ENCODE measurements at places on chromosomes 11 and 22.

DNA sequence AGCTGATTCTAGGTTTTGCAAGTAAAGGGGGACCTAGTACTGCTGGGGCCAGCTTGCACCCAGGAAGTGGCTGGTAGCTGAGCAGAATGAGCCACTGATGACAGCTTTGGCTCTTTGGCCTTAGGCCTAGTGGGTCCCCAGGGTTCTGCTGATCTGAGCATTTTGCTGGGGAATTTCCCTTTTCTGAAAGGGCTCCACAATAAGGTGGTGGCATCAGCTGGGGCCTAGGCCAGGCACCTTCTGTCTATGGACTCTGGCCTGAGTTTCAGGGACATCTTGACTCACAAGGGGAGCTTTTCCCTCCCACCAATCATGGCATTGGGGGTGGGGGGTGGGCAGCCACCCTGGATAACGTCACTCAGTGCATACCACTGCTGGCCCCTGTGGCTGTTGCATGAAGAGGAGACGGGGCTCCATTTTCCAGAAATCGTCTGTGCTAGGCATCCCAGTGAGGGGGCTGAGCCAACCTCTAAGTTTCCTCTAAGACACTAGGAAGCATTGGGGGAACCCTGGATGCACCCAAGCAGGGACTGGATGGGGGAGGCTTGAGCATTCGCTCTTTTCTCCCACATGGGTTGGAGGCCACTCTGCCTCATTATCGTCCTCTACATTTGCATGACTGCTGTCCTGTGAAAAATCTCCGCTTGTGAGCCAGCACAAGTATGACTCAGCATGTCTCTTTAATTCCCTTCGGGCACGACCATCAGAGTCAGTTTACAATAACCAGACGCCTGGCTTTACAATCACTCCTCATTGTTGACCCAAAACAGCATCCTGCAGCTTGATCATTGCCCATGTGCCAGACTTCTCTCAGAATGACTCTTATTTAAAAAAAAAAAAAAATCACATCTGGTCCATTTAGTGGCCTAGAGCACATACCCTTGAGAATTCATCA lies 145.0 kb upstream of the THY1 start:
- DNase-seq, result no peak

GRCh38 chr11:69358398-69359020 lies 64.6 kb downstream of the MYEOV start:
- no peak for DNase-seq

DNA sequence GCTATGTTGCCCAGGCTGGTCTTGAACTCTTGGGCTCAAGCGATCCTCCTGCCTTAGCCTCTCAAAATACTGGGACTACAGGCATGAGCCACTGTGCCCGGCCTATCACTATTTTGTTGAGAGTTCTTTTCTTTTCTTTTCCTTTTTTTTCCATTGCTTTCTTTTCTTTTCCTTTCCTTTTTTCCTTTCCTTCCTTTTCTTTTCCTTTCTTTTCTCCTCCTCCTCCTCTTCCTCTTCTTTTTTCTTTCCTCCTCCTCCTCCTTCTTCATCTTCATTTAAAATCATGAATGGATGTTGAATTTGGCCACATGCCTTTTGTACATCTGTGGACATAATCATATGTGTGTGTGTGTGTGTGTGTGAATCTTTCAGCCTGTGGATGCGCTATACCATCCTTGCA lies 25.7 kb upstream of the PRAME start:
- no peak for DNase-seq

- no peak for DNase-seq
Observed at GRCh38 chr11:57459164-57460021, 935 bp upstream of the RTN4RL2 start.

GRCh38 chr22:49867303-49868265 lies 13.9 kb downstream of the ZBED4 start:
- DNase-seq, result no peak

GRCh38 chr22:45308957-45309421 lies 745 bp upstream of the FAM118A start:
- no peak for DNase-seq

DNA sequence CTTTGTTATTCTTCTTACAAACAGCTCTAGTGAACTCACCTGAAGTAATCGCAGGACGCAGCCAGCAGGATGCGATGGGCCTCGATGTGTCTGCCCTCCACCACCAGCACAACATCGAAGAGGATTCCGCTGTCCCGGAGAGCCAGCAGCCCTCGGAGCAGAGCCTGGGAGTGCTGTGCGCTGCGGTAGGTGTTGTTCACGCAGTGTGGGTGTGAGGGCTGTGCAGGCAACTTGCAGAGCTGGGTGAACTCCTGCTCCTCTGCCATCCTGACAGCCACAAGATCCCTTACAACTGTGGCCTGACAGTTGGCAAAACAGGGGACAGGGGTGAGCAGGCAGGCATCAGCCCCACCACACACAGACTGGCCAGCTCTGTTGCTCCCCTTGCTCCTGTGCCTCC lies 6.6 kb downstream of the KLHL22 start:
- DNase-seq, result no peak

DNA sequence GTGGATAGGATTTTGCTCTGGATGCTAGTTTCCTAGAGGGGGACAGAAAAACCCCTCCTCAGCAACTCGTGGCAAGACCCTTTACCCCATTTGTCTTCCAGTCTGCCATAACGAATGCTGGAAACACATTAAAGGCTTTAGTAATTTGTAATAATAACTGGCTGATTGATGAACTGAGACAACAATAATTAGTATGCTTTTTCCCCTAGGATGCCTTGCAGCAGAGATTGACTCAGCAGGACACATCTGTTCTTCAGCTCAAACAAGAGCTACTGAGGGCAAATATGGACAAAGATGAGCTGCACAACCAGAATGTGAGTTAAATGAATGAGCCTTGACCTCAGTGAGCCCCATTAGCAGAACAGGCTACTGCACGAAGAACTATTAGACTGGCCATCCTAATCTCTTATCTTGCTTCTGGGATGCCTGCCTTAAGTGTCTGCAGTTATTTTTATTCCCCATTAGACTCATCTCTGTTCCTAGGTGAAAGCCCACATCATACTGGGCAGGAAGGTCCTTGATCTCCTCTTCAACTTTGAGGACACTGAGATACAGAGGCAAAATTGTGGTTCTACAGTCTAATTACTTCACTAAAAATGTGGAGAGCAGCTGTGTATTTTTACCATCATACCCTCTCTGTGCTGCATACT lies 32.9 kb upstream of the DLAT start:
- no peak for DNase-seq

DNA sequence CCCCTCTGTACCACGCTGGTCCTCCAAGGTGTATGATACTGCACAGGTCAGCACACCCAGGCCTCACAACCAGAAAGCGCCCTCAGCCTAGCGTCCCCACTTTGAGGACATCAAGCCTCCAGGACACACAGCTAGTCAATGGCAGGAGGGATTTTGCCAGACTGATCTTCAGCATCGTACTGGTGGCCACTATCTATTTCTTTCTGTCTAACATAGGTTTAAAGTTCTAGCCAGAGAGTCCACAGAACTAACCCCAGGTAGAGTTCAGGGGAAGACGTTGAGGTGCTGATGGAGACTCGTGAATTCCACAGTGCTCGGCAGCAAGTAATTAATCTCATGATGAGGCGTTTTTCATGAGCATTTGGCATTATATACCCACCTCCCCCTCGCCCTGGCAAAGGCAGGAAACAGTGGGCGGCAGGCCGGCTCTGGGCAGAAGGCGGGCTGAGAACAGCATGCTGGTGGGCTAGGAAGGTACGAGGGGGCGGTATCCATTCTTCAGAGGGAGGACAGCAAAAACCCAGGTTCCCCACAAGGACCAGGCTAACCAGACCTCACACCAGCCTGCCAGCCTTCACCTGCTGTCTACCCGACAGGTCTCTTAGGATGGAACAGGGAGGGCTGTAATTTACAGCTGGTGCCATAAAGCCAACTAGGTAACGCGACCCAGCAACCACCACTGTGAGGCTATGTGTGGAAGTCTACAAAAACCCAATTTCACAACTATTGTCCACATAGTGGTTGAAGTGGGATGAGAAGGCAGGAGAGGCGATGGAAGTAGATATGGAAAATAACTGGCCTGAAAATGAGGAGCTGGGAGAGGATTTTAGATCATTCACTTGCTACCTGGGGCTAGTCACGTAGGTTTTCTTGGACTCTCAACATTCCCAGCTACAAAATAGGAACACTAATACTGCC lies 18.5 kb downstream of the MYH9 start:
- DNase-seq, result no peak

DNA sequence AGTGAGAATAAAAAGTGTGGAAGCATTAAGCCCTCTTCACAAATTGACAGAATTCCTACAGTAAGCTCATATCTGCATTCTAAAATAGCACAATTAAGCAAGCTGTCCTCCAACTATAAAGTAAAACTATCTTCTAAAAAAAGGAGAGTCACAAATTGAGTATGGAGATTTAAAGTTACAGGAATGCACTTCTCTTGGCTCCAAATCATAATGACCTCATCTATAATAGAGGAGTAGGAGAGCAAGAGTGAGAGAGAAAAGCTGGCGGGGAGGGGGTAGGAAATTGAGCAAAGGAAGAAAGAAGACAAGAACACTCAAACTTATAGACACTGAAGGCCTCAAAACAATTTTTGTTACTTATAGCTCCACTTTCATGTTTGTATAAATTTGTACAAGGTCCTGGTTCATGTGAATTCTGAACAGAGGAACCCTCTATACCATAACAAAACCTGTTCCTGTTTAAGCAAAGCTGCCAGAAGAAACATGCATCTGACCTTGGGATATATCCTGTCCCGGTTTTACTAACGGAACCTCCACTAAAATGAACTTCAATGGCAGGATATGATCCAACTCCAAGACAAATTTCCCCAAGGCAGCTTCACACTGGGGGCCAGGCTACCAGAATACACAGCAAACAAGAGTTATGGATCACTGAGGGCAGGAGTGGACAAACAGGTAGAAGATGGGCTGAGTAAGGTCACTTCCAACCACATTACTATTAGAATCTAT lies 37.2 kb downstream of the SLC35F2 start:
- DNase-seq, result no peak

GRCh38 chr11:43760902-43761301 lies 80.4 kb downstream of the HSD17B12 start:
- no peak for DNase-seq

- DNase-seq, result no peak
Observed at GRCh38 chr11:11899401-11899800, 57.6 kb downstream of the USP47 start.

DNA sequence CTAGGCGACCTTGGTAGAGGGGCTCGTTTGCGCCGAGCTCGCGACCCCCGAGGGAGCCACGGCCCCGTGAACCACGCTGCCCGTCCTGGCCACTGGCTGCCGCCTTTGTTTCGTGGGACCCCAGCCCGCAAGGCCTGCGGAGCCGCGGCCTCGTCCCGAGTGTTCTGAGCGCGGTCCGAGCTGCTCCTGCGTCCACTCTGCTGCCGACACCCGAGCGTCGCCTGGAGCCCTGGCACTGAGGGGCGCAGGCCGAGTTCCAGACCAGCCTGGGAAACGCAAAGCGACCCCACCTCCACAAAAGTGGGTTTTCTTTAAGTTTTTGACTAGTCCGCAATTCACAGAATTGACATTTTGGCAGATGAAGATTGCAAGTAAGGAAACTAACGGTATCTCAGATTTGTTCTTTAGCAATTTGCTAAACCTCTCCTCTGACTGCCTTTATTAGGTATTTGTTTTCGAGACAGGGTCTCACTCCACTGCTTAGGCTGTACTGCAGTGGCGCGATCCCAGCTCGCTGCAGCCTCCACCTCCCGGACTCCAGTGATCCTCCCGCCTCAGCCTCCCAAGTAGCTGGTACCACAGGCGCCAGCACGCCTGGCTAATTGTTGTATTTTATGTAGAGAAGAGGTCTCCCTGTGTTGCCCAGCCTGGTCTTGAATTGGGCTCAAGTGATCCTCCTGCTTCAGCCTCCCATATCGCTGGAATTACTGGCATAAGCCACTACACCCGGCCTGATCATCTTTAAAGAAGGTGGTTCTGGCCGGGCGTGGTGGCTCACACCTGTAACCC lies 879 bp upstream of the RNH1 start:
- no peak for DNase-seq

GRCh38 chr11:112886434-112887370 lies 74.5 kb upstream of the NCAM1 start:
- no peak for DNase-seq

- DNase-seq, result no peak
Observed at GRCh38 chr11:83195143-83195466, 1.6 kb downstream of the ANKRD42 start.

GRCh38 chr22:32608494-32608893 lies 133.9 kb downstream of the FBXO7 start:
- DNase-seq, result no peak

DNA sequence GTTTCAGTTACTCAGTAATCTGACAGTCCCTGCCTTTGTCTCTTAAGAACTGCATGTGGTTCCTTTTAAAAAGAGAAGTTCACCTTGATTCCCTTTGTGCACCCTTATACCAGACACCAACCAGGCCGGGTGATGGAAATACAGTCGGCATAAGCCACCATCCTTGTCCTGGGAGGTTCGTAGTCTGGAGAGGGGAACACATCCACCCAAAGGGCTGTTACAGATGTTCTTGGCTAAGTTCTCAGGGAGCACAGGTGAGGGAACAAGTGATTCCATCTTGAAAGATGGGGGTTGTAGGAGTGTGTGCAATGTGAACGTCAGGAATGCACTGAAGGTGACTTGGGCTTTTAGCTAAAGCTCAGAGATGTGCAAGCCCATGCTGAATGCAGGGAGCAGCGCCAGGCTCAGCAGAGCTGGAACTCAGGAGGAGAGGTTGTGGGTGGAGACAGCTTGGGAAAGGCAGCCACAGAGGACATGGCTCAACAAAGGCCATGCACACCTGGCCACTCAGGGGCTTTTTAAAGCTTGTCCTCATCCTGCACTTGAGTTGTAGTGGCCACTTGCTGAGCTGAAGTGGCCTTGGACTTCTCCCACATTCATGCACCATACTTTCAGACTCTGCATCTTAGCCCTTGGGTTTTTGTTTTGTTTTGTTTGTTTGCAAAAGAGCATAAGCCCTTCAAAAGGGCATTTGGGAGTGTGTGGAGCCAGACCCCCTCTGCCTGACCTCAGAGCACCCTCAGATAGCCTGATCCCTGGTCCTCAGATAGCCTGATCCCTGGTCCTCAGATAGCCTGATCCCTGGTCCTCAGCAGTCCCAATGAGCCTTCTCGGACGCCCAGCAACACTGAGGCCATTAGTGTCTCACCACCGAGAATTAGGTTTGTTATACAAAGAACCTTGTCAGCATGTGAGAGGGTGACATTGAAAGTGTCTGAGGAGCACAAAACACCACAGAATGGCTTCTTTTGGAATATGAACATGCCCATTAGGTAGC lies 12.7 kb upstream of the TMA7B start:
- no peak for DNase-seq

GRCh38 chr11:61946894-61947293 lies 3.3 kb upstream of the BEST1 start:
- DNase-seq, result no peak

- DNase-seq, result no peak
Observed at GRCh38 chr22:17638182-17638431, 450 bp upstream of the BCL2L13 start.

- DNase-seq, result no peak
Observed at GRCh38 chr11:126104420-126104819, 41.8 kb upstream of the CDON start.

Measured in NCI-H1048 (cell line).